ENCODE measurements at places on chromosomes 3 and 15.

- DNase-seq: no peak
These were observed 352.6 kb downstream of the PDCD6IP start for GRCh38 chr3:34150992-34151391.

GRCh38 chr3:181687731-181688130, 24.0 kb upstream of the SOX2 start:
- DNase-seq: no peak

DNA sequence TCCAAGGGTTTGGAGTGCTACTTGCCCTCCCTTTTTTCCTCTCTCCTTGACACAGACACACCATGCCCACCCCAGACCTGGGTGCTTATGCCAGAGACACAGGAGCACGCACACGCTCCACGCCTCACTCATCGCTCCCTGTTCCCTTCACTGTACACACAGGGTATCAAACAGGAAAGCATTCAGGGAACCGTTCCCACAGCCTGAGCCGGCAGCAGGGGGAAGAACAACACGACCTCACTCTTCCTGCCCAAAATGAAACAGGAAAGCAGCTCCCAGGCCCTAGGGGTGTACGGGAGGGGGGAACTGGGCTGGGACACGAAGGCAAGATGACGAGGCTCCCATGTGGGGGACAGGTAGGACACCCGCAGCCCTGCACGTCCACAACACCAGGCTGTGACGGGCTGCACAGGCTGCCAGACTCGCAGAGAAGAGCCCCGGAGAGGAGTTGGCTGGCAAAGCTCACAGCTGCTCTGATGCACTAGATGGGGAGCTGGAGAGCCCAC, 11.2 kb downstream of the DLL4 start:
- DNase-seq: no peak

DNA sequence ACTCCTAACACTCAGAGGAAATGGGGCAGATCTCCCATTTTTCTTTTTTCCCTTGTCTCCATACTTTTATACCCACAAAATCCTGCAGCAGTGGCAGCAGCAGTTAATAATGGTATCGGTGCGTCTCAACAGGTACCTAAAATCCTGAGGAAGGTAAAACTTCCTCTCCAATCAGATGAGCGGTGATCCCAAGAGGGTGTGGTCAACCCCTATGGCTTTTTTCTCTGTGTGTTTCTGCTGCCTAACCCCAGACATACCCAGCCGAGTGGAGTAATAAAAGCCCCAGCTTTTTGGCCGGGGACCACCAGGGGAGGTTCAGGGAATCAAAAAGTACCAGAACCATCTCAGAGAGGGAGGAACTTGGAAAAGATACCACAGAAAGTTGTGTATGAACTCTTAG, 9.1 kb downstream of the GK5 start:
- no peak for DNase-seq

All from CD4-positive, alpha-beta T cell treated with Interleukin-4 for 4 hours (primary cell).